IMR-90 (cell line): ENCODE measurements at places on chromosomes 7 and 10.

DNA sequence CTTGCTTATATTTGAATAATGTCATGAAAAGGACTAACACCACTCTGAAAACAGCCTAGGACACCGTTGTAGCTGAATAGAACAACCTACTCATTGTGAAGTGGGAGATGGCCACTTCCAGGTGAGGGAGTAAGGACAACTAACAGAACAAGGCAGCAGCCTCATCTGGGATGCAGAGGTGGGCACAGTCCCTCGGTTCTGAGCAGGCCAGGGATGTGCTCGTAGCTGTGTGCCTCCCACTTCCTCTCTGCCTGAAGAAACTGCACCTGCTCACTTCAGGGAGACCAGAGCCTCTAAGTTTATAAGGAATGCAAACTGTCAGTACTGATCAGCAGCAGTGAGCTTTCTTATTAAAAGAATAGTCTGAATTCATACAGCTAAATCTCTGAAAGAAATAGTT, 2.5 kb downstream of the VSTM4 start:
- DNase-seq, result no peak

GRCh38 chr10:75108684-75109458, 2.6 kb upstream of the SAMD8 start:
- DNase-seq, result no peak

DNA sequence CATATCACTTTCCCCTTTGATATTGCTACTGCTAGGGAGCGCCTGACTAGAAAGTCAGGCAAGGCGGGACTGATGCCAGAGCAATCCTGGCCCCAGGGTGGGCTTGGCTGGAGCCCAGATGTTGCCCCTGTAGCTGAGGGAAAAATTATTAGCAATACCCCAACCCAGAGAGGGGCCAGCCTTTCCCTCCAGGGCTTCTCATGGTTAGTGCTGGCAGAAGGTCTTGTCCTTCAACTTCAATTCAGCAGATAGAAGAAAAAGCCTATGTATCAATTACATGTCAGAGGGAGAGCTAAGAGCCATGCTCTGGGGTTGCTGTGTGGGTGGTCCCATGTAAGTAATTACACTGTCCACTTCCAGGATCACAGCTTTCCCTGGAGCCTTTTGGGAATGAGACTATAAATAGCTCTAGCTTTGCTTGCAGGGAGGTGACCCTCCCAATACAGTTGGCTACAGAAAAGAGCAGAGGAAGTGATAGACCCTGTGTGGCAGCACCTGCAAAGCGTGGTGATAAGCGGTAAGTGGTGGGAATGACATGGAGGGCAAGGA, 579.1 kb downstream of the CCSER2 start:
- DNase-seq, result no peak

- peak; percentile 57 for DNase-seq
These were observed 4.5 kb downstream of the KAZALD1 start for GRCh38 chr10:101066146-101066895.

DNA sequence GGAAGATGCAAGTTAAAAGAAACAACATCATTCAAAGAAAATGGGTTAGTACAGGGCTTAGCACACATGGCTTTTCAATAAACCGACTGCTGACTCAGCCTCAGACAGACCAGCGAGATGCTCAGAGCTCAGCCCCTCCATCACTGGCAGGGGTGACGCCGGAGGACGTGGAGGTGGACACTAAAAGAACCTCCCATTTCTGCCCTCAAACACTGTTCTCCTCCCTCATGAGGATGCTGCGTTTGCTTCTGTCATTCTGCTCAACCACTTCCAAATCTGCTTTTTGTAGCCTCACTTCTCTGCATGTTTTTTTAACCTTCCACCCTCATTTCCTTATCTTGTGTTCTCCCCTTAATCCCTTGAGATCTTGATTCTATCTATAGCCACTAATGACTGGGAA, 15.3 kb downstream of the DENND11 start:
- DNase-seq, result no peak

DNA sequence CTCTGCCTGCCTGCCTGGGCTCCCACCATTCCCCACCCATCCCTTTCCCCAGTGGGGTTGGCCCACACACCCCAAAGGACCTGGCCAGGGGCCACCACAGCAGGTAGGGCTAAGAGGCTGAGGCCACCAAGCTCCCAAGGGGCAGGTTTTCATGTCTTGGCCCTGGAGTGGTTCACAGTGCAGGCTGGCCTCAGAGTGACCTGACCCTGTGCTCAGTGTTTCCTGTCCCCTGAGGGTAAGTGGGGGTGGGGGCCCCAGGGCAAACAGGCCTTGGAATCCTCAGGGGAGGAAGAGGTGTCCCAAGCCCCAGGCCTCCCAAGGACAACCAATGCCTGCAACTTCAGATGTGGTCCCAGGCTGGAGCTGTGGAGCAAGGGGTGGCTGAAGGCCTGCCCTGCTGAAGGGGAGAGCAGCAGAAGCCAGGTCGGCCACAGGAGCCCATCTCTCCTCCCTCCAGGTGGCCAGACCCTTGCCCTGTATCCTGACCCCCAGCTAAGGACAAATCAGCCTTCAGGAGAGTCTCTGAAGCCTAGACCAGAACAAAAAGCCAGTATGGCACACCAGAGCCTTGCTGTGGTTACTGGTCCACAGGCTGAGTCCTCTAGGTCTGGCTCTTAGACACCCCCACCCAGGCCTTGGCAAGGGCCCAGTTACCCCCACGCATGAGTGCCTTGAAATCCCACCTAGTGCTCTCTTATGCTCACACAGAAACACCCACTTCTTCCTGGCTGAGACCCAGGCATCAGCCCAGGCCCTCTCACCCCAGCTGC, 27.6 kb downstream of the POLL start:
- DNase-seq, result no peak

- no peak for DNase-seq
These were observed 164.7 kb upstream of the KLF6 start for GRCh38 chr10:3949711-3950110.

GRCh38 chr7:24980534-24981170, 674 bp upstream of the OSBPL3 start:
- DNase-seq, result peak; percentile 30

DNA sequence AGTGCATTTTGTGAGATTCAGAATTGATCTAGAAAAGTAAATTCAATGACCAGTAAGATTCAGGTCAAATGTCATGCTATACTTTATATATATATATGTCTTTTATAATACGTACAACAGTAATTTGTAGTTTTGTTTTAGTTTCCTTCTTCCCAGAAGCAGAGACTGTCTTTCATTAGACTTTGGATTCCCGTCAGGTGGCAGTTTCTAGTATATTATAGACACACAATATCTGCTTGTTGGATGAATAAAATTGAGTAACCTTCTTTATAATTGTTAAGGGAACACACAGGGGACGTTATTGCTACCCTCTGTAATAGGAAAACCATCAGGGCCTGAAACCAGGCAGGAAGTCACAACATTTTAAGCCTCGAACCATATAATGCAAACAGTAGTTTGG, 5.3 kb upstream of the LAMB1 start:
- no peak for DNase-seq

DNA sequence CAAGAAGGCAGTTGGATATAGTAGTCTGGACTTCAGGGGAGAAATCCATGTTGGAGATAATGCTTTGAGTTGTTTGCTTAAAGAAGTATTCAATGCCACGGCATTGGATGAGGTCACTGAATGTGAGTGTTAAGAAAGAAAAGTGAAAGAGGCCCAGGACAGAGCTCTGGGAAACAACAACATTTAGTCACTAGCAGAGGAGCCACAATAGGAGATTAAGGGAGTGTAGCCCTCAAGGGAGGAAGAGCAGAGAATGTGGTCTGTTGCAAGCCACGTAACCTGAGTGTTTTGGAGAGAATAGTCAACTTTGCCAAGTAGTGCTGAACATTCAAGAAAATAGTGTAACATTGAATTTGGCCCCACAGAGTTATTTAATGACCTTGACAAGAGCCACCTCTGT, 114.7 kb downstream of the MYO3A start:
- no peak for DNase-seq

GRCh38 chr10:106479636-106480035, 684.9 kb downstream of the SORCS1 start:
- no peak for DNase-seq

DNA sequence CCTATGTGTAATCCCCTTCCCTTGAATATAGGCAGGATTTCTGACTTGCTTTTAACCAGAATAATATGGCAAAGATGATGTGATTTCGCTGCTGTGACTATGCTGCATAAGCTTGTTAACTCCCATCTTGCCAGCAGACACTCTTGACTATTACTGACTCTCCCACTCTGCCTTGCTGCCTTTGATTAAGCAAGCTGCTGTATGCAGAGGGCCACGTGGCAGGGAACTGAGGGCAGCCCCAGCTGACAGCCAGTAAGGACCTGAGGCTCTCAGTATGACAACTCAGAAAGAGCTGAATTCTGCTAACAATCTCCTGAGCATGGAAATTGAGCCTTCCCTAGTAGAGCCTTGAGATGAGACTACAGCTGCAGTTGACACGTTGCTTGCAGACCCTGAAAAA, 279.4 kb upstream of the CACNA2D1 start:
- no peak for DNase-seq

DNA sequence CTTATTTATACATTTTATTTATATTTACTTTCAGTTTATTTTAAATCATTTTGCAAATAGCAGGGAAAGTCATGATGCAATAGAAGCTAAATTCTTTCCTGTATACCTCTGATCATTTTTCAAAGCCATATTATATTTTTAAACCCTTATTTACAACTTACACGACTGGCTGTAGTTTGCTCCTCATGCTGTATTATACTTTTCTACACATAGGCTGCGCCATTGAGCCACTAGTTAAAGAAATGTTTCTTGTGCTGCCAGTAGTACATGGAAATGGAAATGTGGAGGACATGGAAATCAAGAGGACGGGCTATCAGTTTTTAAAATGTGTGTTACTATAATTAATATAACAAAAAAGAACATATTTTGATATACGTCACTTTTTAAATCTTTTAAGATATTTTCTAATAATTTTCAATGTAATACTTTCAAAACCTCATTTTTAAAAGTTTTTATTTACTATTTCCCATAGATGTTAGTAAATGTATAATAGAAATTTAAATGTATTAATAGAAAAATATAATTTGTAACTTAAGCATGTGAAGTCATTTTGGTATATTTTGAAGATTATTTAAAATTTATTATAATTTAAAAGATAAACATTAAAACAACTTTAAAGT, 118.5 kb downstream of the VTI1A start:
- peak; percentile 72 for DNase-seq

DNA sequence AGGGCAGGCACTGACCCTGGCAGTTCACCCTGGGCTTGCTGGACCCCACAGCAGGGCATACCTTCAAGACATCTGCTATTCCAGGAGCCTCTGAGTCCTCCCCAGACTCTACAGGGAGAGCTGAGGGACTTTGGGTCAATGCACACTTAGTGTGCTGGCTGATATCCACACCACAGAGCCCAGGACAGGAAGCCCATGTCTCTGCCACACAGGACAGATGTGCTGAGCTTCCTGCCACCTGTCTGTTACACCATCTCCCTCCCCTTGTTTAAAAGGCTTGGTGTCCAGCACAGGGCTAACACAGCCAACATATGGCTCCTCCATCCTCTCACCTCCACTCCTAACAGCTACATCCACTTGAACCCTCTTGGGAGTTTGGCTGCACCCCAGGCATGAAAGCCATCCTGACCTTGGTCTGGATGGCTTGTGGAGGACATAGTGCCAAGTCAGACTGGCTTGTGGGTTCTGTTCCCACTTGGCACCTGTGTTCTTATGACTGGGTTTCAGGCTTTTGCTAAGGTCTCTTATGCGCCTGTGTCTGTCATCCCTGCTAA, 529.8 kb downstream of the GALNT17 start:
- DNase-seq, result no peak

- no peak for DNase-seq
These were observed 558.9 kb upstream of the MGMT start for GRCh38 chr10:128908099-128908498.

DNA sequence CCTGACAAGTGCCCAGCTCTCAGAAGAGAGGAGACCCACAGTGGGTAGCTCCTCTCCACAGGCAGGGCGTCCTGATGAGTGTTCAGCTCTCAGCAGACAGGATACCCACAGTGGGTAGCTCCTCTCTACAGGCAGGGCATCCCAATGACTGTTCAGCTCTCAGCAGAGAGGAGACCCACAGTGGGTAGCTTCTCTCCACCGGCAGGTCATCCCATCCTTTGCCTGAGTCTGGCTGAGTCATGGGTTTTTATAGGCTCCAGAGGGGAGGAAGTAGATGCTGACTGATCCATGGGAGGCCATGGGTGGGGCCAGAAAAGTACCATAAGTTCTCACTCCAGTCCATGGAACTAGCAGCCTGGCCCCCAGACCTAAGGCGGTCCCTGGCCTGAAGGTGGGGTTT, 18.5 kb downstream of the CFAP70 start:
- no peak for DNase-seq
